Anterior cingulate cortex (tissue), 58 donors: ENCODE measurements at places on chromosomes 1 and 21.

- no peak for DNase-seq
Observed at GRCh38 chr1:82880506-82880905, 1079.8 kb downstream of the ADGRL2 start.

- DNase-seq: no peak
Observed at GRCh38 chr21:38683222-38683621, 122.5 kb upstream of the ETS2 start.

DNA sequence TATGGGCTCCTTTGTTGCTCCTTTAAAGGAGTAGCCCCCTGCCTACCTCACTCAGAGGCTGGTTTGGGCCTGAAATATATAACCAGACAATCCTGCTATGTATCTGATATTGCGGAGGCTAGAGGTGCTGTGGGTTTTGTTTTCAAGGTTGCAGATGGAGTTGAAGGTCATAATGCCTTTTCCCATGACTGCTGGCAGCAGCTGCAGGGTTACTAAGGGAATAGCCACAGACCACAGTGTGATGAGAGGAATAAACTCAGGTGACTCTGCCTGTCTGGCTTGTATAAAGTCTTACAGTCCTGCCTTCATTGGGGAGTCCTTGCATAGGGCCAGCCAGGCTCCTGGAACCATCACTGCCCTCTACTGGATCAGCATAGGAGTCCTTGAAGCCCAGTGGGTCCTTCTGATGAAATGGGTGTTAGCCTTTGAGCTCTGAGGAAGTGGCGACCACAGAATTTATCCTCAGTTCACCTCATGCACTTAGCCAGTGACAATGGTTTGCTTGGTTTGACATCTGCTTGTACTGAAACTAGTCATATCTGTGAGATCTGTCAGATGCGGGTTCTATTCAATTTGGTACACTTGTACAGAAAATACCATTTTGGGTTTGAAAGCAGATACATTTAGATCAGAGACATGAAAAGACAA is 174.4 kb upstream of the HMCN1 start:
- no peak for DNase-seq

GRCh38 chr1:182823220-182823619 is 15.9 kb upstream of the DHX9 start:
- no peak for DNase-seq

DNA sequence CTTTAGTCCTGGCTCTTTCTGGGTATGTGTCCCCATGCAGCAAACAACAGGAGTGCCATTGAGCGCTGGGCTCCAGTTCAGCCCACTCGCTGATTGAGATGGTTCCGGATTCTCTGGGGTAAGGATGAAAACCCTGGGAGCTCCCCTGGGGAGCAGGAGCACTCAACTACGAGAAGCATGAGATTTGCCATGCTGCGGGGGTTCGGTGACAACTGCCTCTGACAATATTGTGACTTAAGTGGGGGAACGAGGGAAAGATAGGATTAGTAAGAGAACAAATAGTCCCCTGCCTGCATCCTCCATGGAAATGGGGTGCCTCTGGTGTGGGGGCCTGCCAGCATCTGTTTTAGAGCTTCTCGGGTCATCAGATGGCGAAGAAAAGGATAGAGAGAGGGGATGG is 123.6 kb upstream of the IPO9 start:
- no peak for DNase-seq

- DNase-seq: no peak
Observed at GRCh38 chr1:41673378-41673777, 188.9 kb upstream of the EDN2 start.

GRCh38 chr1:29455781-29456180 is 219.5 kb downstream of the PTPRU start:
- no peak for DNase-seq

DNA sequence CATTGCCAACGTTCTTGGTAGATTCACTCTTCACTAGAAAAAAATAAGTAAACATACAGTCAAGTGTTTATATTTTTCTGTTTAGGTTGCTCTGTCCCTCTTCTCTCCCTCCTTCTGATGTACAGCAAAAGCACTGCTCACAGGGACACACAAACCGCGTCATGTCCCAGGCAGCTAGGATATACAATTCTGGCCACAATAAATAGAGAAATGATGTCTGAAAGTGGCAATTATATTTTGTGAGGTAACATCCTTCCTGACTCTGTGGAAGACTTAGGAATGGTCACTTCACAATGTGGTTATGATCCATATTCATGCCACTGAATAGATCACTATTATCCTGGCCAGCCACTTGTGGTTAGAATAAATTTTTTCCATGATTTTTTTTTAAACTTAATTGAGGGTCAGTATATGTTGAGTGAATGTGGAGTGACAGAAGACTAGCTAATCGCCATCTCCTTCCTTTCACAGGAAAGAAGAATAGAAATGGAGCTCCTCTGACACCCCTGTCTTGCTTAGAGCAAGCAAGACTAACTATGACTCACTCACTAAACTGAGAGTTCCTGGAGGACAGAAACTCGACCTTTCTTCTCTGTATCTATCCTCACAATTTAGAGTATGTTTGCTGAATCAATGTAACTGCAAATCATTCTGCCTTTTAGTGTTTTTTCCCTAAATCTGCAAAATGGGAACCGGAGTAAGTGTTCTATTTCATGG is 54.0 kb downstream of the ZNHIT6 start:
- no peak for DNase-seq

DNA sequence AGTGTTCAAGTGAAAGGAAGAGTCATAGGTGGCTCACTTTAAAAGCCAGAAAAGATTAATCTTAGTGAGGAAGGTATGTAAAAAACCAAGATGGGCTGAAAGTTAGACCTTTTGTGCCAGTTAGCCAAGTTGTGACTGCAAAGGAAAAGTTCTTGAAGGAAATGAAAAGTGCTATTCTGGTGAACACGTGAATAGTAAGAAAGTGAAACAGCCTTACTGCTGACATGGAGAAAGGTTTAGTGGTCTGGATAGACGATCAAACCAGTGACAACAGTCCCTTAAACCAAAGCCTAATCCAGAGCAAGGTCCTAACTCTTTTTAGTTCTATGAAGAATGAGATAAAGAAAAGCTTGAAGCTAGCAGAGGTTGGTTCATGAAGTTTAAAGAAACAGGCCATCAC is 106.4 kb downstream of the CTH start:
- no peak for DNase-seq

- no peak for DNase-seq
Observed at GRCh38 chr1:115529216-115529897, 112.4 kb upstream of the VANGL1 start.

DNA sequence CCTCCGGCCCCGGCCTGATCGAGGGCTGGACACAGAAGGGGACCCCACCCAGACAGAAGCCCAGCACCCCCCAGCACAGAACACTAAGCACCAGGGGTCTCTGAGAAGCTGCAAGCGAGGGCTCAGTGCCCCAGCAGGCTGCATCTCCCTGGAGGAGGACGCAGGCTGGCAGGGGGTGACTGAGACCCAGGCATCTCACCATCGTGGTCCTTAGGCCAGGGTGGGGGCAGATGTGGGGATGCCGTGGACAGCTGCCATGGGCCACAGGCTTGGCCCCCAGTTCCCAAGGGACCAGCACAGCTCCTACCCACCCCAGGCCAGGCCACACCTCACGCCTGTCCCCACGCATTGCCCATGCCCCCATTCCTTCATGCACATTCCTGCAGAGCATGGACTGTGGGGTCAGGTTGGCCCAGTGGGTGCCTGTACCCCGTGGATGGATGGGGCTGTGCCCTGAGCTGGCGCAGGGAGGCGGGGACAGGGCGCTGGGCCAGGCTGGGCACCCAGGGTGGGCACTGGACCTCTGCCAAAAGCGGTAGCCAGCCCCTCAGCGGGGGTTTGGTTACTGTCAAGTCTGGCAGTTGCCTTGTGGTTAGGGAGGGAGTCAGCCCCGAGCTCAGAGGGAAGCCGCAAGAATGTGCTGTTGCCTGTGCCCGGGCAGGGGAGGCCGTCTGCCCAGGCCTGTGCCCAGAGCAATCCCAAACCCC is 61.5 kb downstream of the ARHGEF16 start:
- no peak for DNase-seq

- DNase-seq: no peak
Observed at GRCh38 chr1:245327360-245327759, 172.6 kb downstream of the KIF26B start.

GRCh38 chr21:37780991-37781983 is 135.0 kb downstream of the KCNJ6 start:
- no peak for DNase-seq

GRCh38 chr1:63775418-63776127 is 1.8 kb downstream of the ROR1 start:
- no peak for DNase-seq

DNA sequence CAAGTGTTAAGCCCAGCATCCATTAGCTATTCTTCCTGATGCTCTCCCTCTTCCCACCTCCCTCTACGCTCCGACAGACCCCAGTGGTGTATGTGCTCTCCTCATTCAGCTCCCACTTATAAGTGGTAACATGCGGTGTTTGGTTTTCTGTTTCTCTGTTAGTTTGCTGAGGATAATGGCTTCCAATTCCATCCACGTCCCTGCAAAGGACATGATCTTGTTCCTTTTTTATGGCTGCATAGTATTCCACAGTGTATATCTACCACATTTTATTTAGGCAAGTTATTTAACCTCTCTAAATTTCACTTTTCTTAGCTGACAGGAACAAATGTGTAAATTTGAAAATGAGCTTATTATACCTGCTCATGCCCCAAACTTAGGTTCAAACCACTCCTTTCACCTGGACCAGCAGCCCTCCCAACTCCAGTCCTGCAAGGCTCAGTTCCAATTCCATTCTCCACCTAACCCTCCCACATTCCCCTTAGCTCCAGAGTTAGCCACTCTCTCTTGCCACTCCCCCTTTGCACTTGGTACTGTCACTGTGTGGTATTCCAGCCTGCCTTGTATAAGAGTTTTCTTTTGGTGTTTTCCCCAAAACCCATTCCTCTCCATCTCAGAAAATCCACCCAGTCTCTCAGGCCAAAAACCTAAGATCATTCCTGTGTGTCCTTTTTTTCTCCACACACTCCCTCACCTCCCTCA is 1.7 kb upstream of the PEF1 start:
- DNase-seq: no peak

- DNase-seq: no peak
Observed at GRCh38 chr1:55060133-55060999, 21.0 kb downstream of the PCSK9 start.

DNA sequence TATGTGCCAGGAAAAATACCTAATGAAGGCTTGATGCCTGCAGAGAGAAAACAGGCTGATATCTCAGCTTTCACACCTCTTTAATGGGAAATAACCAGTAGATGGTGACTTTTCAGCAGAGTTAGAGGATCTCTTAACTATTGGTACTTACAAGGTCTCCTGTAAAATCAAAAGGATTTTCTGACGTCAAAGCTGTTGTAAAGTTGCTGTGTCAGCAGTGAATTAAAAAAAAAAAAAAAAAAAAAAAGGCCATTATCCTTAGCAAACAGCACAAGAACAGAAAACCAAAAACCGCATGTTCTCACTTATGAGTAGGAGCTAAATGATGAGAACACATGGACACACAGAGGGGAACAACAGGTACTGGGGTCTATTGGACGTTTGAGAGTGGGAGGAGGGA is 349.1 kb downstream of the AMY1C start:
- no peak for DNase-seq
